Activated CD8-positive, alpha-beta memory T cell treated with anti-CD3 and anti-CD28 coated beads for 1 hour (primary cell): ENCODE measurements at places on chromosomes 1 and 21.

GRCh38 chr21:43944078-43944633 is 68.0 kb upstream of the TRAPPC10 start:
- DNase-seq = no peak

GRCh38 chr1:185249563-185249962 is 67.5 kb downstream of the IVNS1ABP start:
- DNase-seq = no peak

- no peak for DNase-seq
These were observed 181.6 kb downstream of the NCAM2 start for GRCh38 chr21:21179619-21180298.

DNA sequence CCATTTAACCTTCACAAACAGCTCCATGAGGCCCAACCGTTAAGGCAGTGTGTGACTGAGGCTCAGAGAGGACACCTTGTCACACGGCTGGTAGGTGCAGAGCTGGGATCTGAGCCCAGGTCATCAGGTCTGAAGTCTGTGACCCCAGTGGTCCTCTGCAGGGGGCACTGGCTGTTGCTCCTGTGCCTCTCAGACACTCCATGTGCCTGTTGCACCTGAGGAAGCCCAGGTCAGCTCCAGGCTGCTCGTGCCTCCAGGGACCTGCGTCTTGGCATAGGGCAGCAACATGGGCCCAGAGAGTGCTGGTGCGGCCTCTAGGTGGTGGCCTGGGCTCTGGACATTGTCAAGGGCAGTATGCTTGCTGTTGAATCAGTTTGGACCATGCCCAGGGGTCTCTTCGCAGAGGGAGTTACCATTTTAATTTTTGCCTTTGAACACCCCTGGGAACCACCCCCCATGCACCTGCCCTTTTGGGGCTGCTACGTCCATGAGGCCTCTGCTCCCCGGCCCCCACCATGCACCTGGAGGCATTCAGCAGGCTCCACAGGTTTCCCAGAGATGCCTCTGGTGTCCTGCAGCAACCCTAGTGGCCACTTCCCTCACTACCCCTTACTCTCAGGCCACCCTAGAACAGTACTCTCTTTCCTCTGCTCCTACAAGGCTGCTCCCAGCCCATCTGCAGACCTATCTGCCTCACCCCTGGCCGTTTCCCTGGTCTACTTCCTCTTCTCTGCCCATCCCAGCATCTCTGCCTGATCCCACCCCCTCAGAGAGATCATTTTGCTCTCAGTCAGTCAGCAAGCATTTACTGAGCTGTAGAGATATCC is 25.2 kb upstream of the EPS8L3 start:
- no peak for DNase-seq

GRCh38 chr21:42433946-42434551 is 30.3 kb downstream of the UBASH3A start:
- DNase-seq = no peak

- no peak for DNase-seq
These were observed 619 bp upstream of the ZBTB8B start for GRCh38 chr1:32464191-32464715.

DNA sequence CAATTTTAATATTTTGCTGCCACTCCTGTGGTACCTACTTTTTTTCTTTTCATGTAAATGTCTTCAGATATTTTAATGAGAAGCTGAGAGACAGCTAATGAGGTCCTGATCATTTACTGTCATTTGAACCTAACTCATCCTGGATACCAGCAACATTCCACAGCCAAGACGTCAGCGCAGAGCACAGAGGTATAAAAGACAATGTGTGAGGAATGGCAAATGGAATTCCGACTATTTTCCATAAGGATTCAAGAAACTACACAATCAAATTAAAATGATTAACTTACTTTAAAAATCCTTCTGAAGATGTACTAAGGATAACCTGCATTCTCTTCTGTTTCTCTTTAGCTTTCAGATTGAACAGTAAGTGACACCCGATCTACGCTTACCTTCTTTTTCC is 38.8 kb downstream of the HEATR1 start:
- DNase-seq = no peak

GRCh38 chr1:198700016-198700392 is 61.2 kb downstream of the PTPRC start:
- DNase-seq = no peak

GRCh38 chr1:231407547-231408396 is 14.3 kb downstream of the EGLN1 start:
- no peak for DNase-seq

DNA sequence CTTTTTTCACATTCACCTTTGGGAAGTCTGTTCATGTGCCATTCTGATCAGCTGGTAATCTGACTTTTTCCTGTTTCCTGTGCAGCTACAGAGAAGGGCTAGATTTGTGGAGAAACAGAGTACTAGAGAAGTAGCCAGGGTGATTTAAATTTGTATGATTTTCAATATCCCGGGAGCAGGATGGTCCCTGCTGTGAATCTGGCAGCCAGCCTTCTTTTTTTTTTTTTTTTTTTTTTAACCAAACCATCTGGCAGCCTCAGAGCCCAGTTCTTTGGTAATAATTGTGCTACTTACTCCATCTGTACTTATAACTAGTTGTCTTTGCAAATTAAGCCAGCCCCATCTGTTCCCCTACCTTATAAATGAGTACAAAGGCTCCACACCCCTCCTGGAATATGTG is 248.6 kb upstream of the DEPDC1 start:
- no peak for DNase-seq

DNA sequence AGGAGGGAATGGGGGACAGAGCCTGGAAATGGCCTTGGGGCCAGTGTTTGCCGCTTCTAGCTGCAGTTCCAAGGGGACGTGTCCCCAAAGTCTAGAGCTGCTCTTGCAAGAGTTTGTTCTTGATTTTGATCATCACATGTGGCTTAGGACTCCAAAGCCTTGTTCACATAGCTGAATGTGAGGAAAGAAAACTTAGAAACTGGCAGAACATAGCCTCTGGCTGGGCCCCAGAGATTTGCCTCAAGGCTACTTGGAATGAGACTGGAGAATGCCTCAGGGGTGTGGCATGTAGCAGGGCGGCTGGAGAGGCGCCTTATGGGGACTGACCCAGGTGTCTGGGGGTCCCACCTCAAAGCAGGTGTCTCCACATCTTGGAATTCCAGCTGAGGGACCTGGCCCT is 2.3 kb downstream of the PDXK start:
- DNase-seq = no peak

DNA sequence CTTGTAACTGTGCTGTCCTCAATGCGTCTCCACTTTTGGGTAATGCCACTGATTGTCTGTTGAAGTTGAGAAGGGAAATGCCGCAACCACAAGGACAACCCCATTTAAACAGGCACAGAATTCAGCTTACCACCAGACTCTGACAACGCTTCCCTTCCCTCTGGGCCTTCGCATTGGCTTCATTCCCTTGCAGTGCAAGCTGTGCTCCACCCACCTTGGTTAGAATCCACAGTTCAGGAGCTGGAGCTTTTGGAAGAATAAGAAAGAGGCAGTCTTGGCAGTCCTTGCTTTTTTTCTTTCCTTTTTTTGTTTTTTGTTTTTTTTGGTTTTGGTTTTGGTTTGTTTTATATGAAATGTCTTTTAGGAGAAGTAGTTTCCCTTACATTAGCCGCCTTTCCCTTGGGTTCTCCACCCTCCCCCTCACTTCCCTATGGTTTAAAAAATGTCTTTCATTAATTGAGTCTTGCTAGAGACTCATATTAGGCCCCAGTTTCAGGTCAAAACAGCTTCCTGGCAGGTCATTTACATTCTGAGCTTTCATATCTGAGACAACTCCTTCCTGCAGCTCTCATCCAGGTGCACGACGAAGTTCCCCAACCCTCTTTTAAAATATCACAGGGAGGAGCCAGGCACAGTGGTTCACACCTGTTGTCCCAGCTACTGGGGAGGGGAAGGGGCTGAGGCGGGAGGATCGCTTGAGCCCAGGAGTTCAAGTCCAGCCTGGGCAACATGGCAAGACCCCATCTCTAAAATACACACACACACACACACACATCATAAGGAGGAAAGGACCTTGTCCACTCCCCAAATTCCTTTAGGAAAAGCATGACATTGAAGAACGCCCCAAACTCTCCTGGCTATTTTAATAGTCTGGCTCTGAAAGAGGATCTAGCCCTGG is 20.7 kb upstream of the LAX1 start:
- no peak for DNase-seq

DNA sequence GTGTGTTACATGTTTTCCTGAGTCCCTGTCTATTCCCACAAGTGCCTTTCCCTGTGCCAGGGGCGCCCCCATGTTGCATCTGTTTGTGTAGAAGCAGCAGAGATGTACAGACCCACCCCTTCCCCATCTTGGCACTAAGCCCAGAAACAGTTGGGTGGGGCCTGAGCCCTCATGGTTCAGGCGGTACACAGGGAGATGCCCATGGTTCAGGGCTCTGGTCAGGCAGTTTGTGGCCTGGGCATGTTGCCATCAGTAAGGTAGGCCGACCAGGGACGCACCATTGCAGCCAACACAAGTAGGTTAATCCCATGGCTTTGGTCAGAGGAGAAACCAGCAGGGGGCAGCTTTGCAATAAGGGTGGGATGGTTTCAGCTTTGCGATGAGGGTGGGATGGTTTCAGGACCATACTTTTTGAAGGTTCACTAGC is 914 bp upstream of the ADGRB2 start:
- no peak for DNase-seq

GRCh38 chr1:7533006-7533405 is 238.1 kb upstream of the VAMP3 start:
- no peak for DNase-seq

DNA sequence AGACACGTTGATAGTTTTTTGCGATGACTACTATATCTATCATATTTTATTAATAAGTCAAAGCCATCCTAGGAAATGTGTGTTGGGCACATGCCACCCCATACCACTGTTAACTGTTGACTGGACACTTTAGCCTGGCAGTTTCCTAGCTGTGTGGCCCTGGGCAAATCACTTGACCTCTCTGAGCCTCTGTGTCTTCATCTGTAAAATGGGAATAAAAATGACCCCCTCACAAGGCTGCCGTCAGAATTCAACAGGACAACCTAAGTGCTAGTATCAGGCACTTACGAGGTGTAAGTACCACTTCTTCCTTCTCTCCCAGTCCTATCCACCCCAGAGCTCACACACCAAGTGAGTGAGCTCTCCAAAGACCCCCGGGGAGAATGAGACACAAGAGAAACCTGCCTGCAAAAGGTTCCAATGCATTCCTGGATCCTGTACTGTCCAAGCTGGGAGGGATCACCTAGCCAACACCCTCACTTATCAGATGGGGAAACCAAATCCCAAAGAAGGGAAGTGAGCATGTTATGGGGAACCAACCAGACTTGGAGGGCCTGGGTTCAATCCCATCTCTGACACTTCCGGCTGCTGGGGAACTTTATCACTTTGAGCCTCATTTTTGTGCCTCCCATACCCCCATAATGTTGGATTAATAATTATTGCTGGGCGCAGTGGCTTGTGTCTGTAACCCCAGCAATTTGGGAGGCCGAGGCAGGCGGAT is 24.9 kb downstream of the HSPG2 start:
- DNase-seq = no peak

GRCh38 chr1:197367627-197368026 is 99.6 kb downstream of the CRB1 start:
- DNase-seq = no peak

DNA sequence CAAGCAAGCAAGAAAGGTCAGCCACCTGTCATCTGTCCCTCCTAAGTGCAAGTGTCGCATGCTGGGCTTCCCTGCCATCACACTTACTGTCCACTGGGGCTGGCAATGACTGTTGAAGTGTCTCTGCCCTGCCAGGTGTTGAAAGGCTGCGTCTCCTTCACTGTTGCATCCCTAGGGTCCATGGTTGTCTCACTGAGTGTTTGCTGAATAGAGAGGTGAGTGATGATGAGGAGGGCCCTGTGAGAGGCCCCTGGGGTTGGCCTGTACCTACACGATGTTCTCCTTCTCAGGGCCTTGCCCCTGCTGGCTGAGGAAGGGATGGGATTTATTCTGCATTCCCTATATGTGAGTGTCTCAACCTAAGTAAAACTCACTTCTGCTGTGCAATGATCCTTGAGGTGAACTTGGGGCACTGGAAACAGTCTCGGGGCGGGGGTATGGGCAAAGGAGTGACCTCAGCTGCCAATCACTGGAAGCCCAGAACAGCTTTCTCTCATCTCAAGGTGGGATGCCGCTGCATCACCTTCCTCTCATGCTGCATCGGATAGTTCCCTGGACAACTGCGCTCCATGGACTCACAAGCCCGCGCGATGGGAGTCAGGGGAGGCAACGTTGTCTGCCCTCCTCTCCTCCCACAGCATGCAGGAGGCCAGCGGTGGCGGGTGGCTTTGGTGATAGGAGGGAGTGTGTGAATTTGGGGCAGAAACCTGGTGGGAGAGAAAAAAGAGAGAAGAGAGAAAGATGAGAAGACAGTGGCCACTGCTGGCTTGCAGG is 35.8 kb upstream of the SOX13 start:
- DNase-seq = no peak

DNA sequence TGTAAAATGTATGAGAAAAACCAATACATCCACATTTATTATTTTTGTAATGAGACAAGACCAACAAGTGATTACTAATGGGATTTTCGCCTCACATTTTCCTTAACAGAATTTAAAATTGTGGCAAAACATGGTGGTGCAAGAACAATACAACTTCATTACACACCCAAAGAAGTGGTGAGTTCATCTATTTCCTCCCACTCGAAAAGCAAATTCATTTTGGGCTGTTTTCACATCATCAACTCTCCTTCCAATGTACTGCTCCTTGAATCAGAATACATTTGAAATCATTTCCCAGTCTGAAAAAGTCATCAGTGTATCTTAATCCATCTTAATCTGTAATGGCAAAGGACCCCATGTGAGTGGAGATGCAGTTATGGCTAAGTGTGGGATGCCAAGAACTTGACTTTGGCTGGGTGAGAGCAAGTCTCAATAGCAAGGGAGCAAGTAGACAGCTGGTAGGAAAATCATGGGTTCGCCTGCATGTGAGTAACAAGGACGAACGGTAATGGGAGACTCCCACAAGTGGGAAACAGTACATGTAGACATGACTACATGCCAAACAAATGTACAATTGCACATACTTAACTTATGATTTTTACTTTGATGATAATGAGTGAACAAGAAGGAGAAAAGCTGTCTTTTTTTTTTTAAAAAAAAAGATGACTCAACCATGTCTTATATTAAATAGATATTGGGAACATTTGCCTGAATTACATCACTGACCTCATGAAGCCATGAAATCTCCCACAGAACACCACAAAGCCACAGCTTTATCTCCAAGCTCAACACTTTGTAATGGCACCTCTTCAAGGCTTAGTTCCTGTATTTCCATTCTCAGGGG is 46.0 kb downstream of the RUNX1 start:
- DNase-seq = no peak

DNA sequence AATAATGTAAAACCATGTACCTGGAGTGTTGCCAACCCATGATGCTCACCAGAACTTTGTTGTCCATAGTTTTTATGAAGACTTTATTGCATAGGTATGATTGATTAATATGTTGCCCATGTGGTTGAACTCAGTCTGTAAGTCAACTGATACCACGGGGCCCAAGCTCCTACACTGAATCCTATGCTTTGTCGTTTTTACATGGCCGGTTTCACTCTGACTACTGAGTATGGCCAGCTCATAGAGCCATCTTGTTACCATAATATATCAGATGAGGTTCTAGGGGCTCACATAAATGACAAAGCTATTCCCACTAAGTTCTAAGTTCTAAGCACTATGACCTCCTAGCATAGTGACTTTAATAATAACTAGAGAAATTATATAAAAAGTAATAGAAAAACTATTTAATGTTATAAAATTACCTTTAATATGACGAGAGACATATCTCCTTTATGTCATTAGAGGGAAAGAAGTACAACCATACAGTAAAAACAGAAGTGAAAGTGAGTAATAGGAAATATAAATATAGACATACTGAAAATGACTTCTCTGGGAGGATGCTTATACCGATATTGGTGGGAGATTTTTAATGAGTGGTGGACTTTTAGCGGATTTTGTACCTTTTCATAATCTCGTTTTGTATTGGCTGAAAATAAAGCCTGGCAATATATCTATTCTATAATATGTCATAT is 983.4 kb upstream of the PRMT6 start:
- DNase-seq = no peak
